ENCODE measurements at places on chromosomes 11 and 22.

DNA sequence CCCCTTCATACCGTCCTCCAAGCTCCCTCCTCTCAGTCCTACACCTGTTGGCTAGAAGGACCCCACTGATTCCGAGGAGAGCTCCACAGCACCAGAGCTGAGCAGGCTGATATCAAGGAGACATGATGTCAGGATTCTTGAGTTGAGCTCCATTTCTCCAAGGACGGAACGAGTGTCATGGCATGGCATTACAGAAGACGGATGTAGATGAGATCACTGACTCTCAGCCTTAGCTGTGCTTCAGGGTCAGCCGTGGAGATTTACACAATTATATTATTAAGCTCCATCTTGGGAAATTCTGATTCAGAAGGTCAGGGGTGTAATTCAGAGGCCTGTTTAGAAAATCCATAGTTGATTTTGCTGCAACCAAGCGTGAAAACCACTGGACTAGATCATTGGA lies 428.9 kb upstream of the B3GAT1 start:
- DNase-seq = no peak

GRCh38 chr11:88508759-88509581 lies 171.4 kb upstream of the CTSC start:
- DNase-seq = peak; percentile 25

GRCh38 chr22:47851586-47851985 lies 1089.1 kb downstream of the TBC1D22A start:
- DNase-seq = no peak

GRCh38 chr11:35087648-35088047 lies 51.3 kb upstream of the CD44 start:
- no peak for DNase-seq

DNA sequence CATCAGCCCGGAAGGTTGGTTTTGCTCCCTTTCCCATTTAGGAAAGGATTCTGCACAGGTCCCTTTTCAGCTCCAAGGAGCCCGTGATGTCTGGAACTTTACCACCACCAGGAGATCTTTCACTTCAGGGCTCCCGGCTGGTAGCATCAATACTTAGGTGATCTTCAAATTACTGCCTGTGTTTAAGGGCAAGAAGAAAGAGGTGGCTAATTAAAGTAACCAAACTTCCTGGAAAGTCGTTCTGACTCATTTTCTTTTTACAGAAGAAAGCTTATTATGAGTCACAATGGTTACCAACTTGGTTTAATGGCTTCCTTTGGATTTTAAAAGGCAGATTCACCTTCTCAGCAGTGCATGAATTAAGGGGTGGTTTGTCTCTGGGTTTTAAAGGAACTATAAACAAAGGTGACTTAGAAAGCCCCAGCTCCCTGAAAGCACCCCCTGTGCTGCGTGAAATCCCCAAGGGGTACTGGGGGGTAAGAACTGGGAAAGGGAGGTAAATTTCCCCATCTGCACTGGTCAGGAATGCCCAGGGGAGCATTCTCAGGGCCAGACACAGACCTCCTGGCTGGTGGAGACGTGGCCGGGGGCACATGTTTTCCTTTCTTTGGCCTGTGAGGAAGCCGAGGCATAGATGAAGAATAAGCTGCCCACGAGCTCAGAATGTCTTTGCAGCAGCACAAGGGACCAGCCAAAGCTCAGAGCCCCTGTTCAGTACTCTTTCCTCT lies 8.8 kb downstream of the POU2F3 start:
- no peak for DNase-seq

DNA sequence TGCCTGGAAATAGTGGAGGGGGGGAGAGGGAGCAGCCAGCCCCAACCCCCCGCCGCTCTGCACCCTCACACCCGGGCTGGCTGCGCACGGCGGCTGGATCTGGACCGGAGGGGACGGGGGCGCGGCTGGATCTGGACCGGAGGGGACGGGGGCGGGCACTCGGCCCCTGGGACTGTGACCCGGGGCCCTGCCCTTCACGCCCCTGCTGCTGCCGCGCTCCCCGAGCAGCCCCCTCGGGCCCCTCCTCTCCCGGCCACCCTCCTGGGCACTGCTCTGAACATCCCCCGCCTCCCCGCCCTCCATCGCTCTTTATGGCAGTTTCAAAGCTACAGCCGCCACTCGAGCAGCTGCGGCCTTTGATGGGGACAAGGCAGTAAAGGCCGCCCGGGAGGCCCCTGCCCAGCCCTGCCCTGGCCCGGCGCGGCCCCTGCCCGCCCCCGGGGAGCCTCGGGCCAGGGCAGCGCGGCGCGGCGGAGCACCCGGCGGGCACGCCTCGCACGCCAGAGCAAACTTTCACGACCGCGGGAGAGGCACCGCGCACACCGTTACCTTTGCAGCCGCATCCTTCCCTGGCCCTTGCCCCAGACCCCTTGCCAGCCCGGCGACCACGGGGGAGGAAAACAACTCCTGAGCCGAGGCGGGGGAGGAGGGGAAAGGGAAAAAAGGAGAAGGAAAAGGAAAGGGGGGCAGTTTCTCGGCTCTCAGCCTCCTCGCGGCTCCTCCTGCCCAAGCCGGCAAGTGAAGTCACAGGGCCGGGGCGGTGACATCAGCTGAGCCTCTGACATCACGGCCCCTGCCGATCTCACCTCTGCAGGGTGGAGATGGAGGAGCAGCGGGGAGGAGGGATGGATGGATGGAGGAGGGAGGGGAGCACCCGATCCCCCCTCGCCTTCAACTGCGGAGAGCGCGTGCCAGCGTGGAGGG lies 13.1 kb upstream of the TCF20 start:
- DNase-seq = peak; percentile 58

DNA sequence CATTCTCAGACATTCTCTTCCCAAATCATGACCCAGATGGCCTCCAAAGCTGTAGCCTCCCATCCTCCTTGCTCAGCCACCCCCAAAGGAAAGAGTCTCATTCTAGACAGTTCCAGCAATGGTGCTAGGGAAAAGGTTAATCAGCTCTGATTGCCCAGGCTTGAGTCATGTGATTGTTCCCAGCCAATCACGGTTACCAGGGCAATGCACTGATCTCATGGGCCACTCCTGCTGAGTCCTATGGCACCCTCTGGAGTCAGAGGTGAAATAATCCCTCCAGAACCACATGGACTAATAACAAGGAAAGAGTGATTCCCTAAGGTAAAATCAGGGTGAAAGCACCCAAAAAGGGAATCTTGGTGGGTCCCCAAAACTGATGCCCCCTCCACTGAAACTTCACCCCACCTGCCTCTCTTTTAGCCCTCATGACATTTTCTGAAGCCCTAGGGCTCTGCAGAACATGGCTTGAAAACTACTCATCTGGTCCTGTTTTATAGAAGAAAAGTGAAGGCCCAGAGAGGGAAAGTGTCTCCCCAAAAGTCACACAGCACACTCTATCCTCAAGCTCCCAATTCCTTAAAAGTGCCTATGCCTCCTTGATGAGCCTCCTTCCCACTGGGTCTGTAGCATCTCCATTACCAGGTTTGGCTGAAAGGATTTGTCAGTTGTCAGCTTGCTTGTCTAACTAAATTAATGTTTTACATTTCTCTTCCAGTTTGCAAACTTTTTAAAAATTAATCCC lies 203.7 kb downstream of the MN1 start:
- no peak for DNase-seq

- no peak for DNase-seq
These were observed 622.7 kb downstream of the METTL15 start for GRCh38 chr11:28730889-28731288.

GRCh38 chr11:126136507-126136906 lies 73.8 kb upstream of the CDON start:
- no peak for DNase-seq

DNA sequence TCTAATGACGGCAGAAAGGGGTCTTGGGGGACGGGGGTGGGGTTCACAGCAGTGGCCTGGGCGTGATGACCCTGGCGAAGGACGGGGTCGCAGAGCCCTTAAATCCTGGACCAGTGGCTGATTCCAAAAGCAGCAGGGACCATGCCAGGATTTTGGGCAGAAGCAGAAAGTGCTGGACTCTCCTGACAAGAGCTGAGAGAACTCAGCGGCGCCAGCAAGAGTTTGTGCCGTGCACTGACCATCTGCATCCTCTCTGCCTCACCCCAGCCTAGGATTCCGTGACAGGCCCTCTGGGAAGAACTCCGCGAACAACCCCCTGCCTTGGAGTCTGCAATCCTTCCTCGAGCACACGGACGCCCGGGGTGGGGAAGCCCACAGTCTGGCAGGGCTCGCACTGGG lies 644 bp upstream of the NDUFV1 start:
- DNase-seq = no peak

GRCh38 chr11:78039919-78040671 lies 17.0 kb upstream of the KCTD14 start:
- DNase-seq = peak; percentile 90

DNA sequence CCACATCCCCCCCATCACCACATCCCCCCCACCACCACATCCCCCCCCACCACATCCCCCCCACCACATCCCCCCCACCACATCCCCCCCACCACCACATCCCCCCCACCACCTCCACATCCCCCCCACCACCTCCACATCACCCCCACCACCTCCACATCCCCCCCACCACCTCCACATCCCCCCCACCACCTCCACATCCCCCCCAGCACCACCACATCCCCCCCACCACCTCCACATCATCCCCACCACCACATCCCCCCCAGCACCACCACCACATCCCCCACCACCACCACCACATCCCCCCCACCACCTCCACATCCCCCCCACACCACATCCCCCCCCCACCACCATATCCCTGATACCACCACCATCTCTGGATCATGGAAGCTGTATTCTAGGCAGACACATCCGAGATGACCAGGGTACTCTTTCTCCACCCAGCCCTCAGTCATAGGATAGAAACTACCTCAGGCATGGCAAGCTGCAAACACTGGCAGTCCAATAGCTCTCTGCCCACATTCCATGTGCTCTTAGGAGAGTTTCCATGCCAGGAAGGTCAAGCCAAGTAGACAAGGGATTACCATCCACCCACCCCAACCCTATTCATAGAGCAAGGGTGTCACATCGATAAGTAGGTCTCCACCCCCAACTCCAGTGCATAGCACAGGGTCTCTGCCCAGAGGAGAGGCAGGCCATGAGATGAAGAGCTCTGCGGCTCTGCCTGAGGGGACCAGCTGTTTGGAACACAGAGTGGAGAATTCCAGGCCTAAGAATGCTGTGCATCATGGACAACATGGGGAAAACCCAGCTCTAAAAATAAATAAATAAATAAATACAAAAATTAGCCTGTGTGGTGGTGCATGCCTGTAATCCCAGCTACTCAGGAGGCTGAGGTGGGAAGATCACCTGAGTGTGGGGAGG lies 33.0 kb upstream of the TEAD1 start:
- no peak for DNase-seq

DNA sequence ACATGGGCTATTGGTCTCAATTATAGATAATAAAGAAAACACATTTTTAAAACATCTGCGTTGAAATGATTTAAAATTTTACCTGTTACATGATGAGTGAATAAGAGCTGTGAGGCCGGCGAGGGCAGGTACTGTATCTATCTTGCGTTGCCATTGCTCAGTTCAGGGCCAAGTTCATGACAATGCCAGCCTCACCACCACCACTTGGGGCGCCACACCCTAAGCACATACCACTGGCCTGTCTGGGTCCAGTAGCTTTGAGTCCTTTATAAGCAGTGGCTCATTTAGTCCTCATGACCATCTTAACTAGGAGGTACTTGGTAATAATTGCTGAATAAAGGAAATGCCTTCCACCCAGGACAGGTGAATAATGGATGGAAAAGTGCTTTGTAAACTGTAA lies 14.5 kb upstream of the MB start:
- peak; percentile 28 for DNase-seq

DNA sequence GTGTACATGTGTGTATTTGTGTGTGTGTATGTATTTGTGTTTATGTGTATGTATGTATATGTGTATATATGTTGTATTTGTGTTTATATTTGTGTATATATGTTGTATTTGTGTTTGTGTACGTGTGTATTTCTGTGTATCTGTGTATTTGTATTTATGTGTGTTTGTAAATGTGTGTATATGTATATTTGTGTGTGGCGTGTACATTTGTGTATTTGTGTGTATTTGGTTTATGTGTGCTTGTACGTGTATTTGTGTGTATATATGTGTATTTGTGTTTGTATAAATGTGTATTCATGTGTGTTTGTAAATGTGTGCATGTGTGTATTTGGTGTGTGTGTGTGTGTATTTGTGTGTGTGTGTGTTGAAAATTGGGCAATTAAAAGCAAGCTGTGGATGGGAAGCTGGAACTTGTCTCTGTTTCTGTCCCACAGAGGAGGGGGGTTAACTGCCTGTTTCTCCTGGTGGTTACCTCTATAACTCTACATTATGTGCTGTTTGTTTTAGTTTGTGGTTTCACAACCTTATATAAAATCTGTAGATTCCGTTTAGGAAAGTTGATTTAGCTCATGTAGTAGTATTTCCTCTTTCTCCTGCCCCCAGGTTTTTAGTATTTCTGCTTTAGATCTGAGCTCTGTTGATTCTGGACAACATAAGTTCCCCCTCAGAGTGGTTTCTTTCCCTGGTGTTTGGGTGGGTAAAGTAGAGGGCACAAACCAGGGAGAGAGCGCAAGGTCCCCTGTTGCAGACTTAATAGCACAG lies 28.9 kb downstream of the AP2A2 start:
- no peak for DNase-seq

GRCh38 chr22:48146426-48146825 lies 1384.0 kb downstream of the TBC1D22A start:
- DNase-seq = peak; percentile 43

DNA sequence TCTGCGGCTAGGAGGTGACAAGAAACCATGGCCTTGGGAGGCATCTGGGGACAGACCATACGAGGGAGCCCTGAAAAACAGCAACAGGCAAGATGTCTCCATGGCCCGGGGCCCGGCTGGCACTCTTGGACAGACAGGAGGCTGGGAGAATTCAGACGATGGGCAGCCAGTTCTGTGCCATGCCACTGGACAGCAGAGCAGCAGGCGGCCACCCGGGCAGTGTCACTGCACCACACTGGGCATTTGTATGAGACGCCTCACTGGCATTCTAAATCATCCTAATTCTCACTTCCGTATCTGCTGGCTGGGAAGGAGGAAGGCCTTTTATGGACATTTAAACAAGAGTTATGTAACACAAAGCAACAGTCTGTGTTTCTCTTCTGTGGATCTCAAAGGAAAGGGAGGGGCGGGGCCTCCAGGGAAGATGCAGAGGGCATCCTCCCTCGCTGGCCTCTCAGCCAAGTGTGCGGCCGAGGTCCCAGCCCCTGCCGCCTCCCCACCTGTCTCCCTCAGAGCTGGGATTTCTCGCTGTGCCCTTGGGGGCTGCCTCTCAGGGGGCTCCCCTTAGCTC lies 350.3 kb downstream of the SHANK2 start:
- no peak for DNase-seq

DNA sequence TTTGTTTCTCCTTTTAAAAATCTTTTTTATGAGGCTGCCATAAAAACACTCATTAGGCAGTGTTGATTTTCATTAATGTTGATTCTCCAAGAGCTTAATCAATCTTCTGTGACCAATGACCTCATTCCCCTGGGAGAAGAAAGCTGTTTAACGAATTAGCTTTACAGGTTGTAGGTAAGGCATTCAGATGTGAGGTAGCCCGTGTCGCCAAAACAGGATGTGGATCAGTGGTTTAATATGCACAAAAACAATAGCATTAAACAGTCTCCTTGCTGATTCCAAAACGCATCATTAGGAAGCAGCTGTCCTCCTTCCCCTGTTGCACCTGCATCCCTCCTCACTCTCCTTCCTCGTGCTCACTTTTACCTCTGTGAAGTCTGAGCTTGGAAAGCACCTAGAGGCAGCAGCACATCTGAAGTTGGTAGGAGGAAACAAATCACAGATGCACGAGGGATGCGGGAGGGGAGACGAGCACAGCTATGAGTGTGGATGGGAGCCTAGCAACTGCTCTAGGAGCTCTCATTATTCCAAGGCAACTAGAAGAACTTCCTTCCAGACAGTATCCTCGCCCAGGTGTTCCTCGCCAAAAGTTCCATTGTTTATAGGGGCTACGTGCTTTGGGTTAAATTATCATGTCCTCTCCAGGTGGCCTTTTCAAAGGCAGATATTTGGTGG lies 179.4 kb upstream of the SNX19 start:
- DNase-seq = no peak

- DNase-seq = no peak
These were observed at the start of gene ACTN3 for GRCh38 chr11:66546368-66546965. Gene ACTN3 (plus strand): TSS chr11:66546903. CDS start chr11:66546938, 35 bp downstream.
